ENCODE measurements at places on chromosomes 5 and 9.

DNA sequence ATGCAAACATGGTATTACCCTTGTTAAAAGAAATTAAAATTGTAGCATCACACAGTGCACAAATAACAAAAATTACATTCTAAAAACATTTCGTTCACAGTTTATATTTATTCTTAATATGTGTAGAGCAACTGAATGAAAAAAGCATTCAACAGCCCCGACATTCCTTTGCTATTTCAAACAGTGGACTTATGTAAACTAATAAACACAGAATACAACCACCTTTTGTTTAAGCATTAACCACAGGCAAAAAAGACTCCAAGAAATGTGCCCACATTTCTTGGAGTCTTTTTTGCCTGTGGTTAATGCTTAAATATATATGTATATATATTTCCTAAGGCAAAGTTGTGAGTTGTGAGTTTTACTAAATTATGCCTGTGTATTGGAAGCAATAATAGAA is 532.5 kb upstream of the DAP start:
- no peak for DNase-seq

DNA sequence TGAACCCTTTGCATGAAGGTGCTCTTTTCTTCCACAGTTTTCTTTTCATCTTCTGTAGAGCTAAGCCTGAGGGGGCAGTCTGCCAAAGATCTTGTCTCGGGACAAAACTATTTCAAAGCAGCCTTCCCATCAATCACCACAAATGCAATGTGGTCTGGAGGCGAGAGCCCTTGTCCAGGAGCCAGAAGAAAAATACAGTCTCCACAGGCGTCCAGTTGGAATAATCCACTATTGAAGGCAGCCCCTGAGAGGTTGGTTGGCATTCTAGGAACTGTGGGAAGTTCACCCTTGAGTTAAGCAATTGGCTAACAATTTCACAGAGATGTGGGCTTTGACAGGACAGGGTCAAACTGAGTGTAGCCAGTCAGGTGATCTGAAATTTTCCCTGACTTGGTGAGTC is 72.0 kb downstream of the SEMA6A start:
- DNase-seq, result no peak

DNA sequence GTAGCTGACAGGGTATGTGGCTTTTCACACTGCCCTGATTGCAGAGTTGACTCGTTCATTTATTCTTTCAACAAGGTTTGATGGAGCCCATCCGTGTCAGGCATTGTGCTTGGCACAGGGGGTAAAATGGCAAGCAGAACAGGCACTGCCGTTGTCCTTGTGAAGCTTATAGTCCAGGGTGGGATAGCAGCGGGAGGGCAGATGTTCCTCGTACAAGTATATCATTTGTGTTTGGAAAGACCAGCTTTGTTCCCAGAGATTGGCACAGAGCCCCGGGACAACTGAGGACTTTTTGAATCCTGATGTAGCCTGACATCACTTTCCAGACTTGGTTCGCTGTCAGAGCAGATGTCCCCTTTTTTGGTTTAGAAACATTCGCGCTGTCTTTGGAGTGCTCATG is 50.9 kb downstream of the MVB12B start:
- DNase-seq, result no peak

DNA sequence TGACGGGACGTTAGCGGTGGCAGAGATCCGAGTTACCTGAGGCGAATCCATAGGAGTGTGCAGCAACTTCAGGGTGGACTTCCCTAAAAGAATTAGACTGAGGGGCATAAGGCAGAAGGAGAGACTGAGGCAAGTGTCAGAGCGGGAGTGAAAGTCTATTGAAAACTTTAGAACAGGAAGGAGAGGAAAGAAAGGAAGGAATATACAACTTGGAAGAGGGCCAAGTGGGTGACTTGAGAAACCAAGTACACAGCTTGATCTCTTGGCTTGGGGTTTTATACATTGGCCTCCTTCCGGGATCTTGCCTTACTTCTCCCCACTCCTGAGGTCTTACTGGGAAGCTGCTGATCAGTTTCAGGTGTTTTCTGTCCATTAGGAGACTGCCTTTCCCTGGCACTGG is 84.9 kb downstream of the SNX18 start:
- DNase-seq, result no peak

GRCh38 chr5:155735388-155735787 is 591.6 kb upstream of the SGCD start:
- DNase-seq, result no peak

Data from Kasumi-1 (cell line).